ENCODE measurements at places on chromosomes 5 and 9. TPM values are rescaled to one million over a fixed set of nuclear protein-coding genes. Genes with fewer than 3 reads are reported as not detected.

DNA sequence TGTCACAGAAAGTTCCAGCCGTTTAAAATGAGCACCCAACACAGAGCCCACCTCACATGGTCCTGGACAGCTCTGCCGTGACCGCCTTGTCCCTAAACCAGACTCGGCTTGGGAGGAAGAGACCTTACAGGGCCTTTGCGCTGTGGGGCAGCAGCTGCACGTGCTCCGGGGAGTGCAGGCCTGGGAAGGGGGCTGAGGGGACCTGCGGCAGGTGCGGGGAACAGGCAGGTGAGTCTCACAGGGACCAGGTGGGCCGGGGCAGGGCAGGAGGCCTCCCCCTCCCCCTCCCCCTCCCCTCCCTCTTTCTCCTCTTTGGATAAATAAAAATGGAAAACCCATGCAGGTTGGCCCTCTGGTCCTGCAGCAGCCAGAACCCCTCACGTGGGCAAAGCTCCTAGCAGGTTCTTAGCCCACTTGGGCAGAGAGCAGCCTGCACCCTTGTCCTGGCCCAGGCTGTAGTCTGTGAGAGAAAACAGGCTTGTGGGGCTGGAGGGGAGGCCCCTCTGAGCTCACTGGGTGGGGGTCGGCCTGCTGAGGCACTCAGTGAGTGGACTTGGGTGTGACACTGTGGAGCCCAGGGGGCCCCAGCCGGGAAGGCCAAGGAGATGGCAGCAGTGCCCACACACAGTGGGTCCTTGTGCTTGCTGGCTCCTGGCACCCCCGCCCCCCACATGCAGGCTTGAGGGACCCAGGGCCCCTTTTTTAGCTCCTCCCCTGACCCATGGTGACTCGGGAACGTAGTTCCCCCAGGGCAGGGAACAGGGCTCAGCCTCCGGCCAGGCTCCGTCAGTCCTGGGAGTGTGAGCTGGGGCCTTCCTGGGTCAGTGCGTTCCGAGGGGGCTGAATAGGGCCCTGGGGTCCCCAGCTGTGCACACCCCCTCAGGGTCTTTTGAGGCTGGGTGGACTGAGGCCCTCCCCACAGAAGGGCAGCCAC lies 40.0 kb upstream of the CACNA1B start:
- DNase-seq, result no peak
- no peak overlapping the region for H3K27ac ChIP-seq

- no peaks in the 10 kb centered on the region for H3K36me3 ChIP-seq
- DNase-seq, result no peak
- H3K4me3 ChIP-seq, result no peak overlapping the region
- no peaks in the 10 kb centered on the region for H3K4me1 ChIP-seq
These were observed 95.3 kb downstream of the PTTG1 start for GRCh38 chr5:160516696-160517530.

DNA sequence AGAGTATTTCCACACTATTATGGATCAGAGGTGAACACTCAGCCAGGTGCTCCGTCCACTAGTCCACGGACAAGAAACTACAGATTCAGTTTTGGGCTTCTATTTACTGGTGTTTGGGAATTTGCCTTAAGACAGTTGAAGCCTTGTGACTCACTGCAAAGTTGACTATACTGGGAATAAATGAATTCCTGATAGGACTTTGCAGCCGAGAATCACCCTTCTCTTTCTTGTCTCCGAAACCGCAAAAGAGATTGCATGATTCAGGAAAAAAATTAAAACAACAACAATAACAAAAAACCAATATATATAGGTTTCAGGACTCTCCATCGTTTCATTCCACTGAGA lies 716 bp downstream of the TMEM171 start:
- H3K27me3 ChIP-seq, result peaks cover 18% of the 10 kb centered on the region
- peaks cover 28% of the 10 kb centered on the region for H3K4me1 ChIP-seq
- peak overlapping the region; percentile 63 for H3K4me3 ChIP-seq
- no peaks in the 10 kb centered on the region for H3K36me3 ChIP-seq
- DNase-seq, result no peak

- H3K4me3 ChIP-seq, result no peak overlapping the region
- H3K4me1 ChIP-seq, result peaks cover 6% of the 10 kb centered on the region
- H3K36me3 ChIP-seq, result no peaks in the 10 kb centered on the region
These were observed 1.9 kb upstream of the NDUFB6 start for GRCh38 chr9:32574858-32575257.

GRCh38 chr5:34891981-34892380 lies 23.3 kb downstream of the RAD1 start:
- H3K4me1 ChIP-seq, result no peaks in the 10 kb centered on the region
- no peak for DNase-seq
- H3K36me3 ChIP-seq, result no peaks in the 10 kb centered on the region
- no peak overlapping the region for H3K4me3 ChIP-seq
- H3K27me3 ChIP-seq, result no peaks in the 10 kb centered on the region

DNA sequence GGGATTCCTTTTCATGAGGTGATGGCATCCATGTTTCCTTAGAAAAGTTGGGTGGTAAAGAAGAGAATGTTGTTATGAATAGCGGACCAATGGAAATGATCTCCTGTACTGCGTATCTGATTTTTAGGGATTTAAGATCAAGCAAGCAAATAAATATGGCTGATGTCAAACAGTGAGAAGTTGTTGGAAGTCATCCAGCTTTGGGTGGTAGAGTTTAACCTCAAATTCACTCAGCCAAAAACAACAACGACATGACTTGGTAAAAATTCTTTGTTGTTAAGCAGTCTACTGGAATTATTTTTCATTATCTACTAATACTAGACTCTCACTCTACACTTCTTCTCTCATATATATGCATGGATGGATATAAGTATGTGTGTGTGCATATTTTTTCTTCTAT lies 426.5 kb downstream of the CTNND2 start:
- DNase-seq, result no peak
- no peaks in the 10 kb centered on the region for H3K27me3 ChIP-seq
- H3K27ac ChIP-seq, result no peak overlapping the region
- no peaks in the 10 kb centered on the region for H3K36me3 ChIP-seq
- no peaks in the 10 kb centered on the region for H3K4me1 ChIP-seq

- no peaks in the 10 kb centered on the region for H3K36me3 ChIP-seq
- DNase-seq, result peak; percentile 4
- H3K27me3 ChIP-seq, result no peaks in the 10 kb centered on the region
- no peak overlapping the region for H3K4me3 ChIP-seq
- H3K4me1 ChIP-seq, result peaks cover 12% of the 10 kb centered on the region
These were observed 182.2 kb downstream of the AUH start for GRCh38 chr9:91179237-91180138.

DNA sequence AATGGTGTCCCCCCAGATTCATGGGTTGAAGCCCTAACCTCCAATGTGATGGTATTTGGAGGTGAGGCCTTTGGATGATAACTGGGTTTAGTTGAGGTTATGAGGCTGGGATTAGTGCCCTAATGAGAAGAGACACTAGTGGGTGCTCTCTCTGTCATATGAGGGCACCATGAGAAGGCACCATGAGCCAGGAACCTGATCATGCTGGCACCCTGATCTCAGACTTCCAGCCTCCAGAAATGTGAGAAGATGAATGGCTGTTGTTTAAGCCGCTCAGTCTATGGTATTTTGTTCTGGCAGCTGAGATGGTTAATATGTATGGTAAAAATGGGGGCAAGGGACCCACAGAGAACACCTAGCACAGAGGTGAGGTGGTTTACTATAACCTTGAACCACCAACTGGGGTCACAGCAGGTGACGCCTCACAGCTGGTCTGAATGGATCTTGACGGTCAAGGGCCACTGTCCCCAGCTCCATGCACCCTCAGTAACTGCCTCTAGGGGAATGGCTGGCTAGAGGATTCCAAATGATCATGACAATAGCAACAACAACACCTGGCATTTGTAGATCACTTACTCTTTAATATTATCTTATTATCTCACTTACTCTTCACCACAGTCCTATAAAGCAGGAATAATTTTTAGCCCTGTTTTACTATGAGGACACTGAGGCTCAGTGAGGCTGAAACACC lies 57.1 kb downstream of the FOXI1 start:
- no peak for DNase-seq
- H3K4me3 ChIP-seq, result no peak overlapping the region
- H3K27ac ChIP-seq, result no peak overlapping the region
- H3K4me1 ChIP-seq, result no peaks in the 10 kb centered on the region

- no peak for DNase-seq
- no peaks in the 10 kb centered on the region for H3K36me3 ChIP-seq
- H3K4me3 ChIP-seq, result no peak overlapping the region
- no peaks in the 10 kb centered on the region for H3K4me1 ChIP-seq
- H3K27ac ChIP-seq, result no peak overlapping the region
These were observed 52.1 kb upstream of the WWC1 start for GRCh38 chr5:168239325-168239724.

DNA sequence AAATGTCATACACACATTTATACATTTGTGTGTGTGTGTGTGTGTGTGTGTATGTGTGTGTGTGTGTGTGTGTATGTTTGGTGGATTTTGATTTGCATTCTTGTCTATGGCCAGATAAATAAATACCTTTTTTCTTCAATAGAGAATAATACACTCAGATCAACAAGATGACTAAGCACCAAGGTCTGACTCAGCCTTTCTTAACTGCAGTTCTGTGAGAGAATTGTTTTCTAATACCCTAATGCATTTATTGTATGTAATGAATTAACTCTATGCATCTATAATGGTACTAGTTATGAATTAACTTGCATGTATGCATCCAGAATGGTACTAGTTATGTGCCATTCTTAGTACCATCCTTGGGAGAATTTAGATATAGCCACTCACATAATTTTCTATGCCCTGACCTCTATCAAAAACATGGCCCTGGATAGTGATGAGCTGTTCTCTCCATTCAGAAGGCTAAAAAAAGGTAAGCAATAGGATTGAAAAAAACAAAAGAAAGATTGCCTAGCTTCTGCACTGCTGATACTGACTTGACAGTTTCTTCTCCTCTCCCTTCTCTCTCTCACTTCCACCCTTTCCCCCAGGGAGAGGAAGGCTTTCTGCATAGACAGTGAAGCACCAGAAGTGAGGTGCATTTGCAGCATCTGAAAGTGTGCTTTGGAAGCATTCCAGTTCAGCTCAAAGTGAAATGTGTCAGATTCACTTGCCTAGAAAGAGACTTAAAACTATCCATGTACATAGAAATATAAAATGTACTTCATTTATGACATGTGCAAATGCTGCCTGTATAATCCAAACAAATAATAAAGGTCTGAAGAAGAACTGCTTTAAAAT lies 55.1 kb upstream of the CCDC112 start:
- no peak for DNase-seq
- no peak overlapping the region for H3K27ac ChIP-seq
- H3K4me3 ChIP-seq, result no peak overlapping the region
- H3K27me3 ChIP-seq, result no peaks in the 10 kb centered on the region
- no peaks in the 10 kb centered on the region for H3K4me1 ChIP-seq

DNA sequence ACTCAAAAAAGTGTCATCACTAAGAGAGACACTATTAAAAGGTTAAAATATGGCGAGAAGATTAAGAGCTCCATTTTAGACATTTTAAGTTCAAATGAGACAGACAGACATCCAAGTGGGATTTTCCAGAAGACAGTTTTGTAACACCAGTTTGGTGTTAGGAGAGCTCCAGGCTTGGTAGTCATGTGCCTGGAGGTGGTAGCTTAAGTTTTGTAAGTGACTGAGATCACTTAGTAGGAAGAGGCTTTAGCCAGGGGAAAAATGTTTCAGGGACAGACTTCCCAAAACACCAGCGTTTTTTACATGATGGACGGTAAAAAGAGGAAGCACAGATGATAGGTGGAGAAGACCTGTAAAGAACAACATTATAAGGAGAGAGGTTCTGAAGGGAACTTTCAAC lies 150.3 kb downstream of the GIN1 start:
- no peaks in the 10 kb centered on the region for H3K27me3 ChIP-seq
- no peak overlapping the region for H3K4me3 ChIP-seq
- no peak for DNase-seq
- no peaks in the 10 kb centered on the region for H3K36me3 ChIP-seq

- DNase-seq, result peak; percentile 48
- H3K4me3 ChIP-seq, result peak overlapping the region; percentile 64
- no peaks in the 10 kb centered on the region for H3K36me3 ChIP-seq
- no peaks in the 10 kb centered on the region for H3K27me3 ChIP-seq
- peaks cover 35% of the 10 kb centered on the region for H3K4me1 ChIP-seq
These were observed 1.1 kb downstream of the HNRNPA0 start for GRCh38 chr5:137752905-137753690.

GRCh38 chr9:132201139-132201538 lies 39.3 kb downstream of the NTNG2 start:
- no peaks in the 10 kb centered on the region for H3K36me3 ChIP-seq
- H3K4me1 ChIP-seq, result no peaks in the 10 kb centered on the region
- DNase-seq, result no peak
- H3K27me3 ChIP-seq, result peaks cover 36% of the 10 kb centered on the region

GRCh38 chr5:125525356-125525755 lies 778.9 kb upstream of the ZNF608 start:
- H3K27ac ChIP-seq, result no peak overlapping the region
- H3K36me3 ChIP-seq, result no peaks in the 10 kb centered on the region
- DNase-seq, result no peak
- no peaks in the 10 kb centered on the region for H3K27me3 ChIP-seq
- H3K4me3 ChIP-seq, result no peak overlapping the region

GRCh38 chr9:111948951-111949350 lies 52.3 kb downstream of the UGCG start:
- H3K4me3 ChIP-seq, result no peak overlapping the region
- no peak for DNase-seq
- no peaks in the 10 kb centered on the region for H3K27me3 ChIP-seq
- H3K36me3 ChIP-seq, result no peaks in the 10 kb centered on the region
- H3K27ac ChIP-seq, result no peak overlapping the region

DNA sequence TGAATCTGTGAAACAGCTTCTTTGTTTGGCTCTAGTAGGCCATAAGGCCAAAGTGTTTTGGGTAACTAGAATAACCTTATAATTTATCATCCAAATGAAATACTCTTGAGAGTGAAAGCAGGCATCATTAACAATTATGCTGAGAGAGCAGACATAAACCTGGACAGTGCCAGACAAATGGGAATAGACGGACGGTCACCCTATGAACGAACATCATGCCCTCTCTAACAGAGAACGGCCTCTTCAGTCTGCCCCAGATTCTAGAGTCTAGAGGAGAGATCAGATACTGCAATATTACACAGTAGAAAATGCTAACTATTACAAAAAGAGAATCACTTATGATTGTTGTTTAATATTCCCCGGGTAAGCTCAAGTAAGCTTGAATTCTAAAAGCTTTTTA lies 68.5 kb downstream of the APBA1 start:
- no peaks in the 10 kb centered on the region for H3K4me1 ChIP-seq
- no peak for DNase-seq
- no peak overlapping the region for H3K27ac ChIP-seq
- H3K4me3 ChIP-seq, result no peak overlapping the region

GRCh38 chr5:147534172-147534951 lies 24.5 kb upstream of the DPYSL3 start:
- H3K27me3 ChIP-seq, result no peaks in the 10 kb centered on the region
- no peak for DNase-seq
- H3K4me3 ChIP-seq, result no peak overlapping the region
- H3K4me1 ChIP-seq, result peaks cover 8% of the 10 kb centered on the region
- no peaks in the 10 kb centered on the region for H3K36me3 ChIP-seq

GRCh38 chr5:133110709-133111108 lies 58.9 kb downstream of the HSPA4 start:
- H3K4me1 ChIP-seq, result peaks cover 3% of the 10 kb centered on the region
- no peak overlapping the region for H3K27ac ChIP-seq
- H3K36me3 ChIP-seq, result no peaks in the 10 kb centered on the region
- DNase-seq, result no peak
- H3K27me3 ChIP-seq, result no peaks in the 10 kb centered on the region

FGF18 gene
- total RNA-seq, result not detected

CDKN2B-AS1 gene
- 1.00 TPM for total RNA-seq

S100Z gene
- total RNA-seq, result 0.80 TPM

RFX3 gene
- 3.5 TPM for total RNA-seq

LRRC14B gene
- not detected for total RNA-seq

HACD4 gene
- 3.3 TPM for total RNA-seq

FYB1 gene
- 9.4 TPM for total RNA-seq

FER gene
- total RNA-seq, result 11.2 TPM

ENTR1 gene
- total RNA-seq, result 23.6 TPM

SAPCD2 gene
- total RNA-seq, result 37.2 TPM

SPINK6 gene
- not detected for total RNA-seq
